ENCODE measurements at places on chromosomes 13 and 19.

GRCh38 chr19:39974377-39975155 lies 3.6 kb downstream of the PSMC4 start:
- DNase-seq = no peak

- DNase-seq = no peak
Observed at GRCh38 chr13:29118471-29118870, 298.3 kb downstream of the MTUS2 start.

DNA sequence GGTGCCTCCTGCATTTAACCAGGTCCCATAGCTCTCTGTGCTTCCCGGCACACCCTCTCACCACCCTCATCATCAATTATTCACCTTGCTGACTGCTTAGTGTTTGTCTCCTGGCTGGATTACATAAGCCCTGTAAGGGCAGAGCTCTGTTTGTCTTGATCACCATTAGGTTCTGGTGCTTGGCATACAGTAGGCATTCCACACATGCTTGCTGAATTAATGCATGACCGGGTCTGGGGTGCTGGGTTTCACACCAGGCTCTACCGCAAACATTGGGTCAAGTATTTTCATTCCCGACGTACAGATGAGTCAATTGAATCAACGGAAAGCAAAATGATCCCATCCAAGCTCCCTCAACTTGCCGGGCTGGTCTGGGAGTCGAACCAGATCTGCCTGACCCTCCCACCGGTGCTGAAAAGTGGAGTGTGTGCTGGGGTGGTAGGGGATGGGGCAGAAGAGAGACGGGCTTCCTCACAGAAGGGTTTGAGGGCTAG lies 28.5 kb downstream of the VAV1 start:
- DNase-seq = peak; percentile 71

- DNase-seq = no peak
Observed at GRCh38 chr13:106029676-106030290, 505.7 kb downstream of the EFNB2 start.

- DNase-seq = no peak
Observed at GRCh38 chr19:35975608-35976214, 19.3 kb upstream of the SDHAF1 start.

DNA sequence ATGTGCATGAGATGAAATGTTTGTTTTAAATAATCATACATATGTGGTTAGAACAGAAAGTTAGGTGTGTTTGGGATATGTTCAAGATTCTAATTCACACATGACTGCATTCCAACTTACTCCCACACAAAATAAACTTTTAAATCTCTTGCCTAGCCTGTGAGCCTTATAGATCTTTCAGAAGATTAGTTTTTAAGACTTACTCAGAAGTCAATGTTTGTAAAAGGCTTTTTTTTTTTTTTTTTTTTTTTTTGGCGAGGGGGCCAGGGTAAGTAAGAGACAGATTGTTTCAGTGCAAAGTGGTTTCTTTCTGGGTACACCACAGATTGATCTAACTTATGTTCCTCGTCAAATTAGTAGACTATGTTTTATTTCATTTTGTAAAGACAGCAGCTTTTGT lies 39.1 kb downstream of the GPR180 start:
- no peak for DNase-seq

DNA sequence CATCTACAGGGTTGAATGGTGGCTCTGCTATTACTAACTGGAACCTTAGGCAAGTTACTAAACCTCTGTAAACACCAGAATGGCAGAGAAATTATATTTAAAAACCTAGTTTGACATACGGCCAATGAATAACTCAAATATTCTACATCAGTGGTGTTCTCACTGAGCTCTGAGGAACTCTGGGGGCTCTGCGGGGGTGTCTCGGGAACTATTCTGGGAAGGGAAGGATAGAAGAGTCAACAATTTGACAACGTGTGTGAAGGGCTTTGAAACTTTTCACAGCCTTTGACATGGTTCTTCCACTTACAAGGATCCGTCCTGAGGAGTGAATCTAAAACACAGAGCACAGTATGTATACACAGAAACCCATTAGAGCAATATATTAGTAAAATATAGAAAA lies 38.7 kb downstream of the SOHLH2 start:
- no peak for DNase-seq

GRCh38 chr13:107075576-107075975 lies 507.6 kb upstream of the ARGLU1 start:
- no peak for DNase-seq

DNA sequence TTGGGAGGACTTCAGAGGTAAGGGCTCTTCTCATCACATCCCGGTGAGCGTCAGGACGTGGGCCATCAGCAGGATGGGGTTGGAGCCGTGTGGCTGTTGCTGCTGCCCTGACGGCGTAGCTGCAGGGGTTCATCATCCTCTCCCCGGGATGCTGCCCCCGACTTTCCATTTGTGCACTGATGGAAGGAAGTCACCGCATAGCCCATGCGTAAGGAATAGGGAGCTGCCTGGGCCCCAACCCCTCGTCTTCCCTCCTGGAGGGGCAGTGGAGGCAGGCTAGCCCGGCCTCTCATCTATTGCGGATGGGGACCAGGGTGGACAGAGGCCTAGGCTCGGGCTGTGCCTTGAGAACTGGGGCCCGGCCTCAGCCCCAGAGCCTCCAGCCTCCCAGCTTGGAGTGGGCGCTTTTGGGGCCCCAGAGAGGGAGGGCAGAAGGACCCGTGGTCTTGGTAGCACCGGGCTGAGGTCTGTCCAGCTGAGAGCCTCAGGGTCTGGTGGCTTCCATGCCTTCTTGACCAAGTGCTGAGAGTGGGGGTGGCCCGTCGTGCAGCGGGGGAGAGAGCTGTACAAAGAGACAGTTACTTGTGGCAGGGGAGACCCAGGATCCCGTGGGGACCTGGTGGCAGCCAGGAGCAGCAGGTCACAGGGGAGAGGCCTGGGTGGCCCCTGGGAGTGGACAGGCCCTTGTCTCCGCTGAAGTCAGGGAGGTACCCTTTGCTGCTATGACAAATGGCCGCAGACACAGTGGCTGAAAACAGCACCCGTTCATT lies 44.0 kb downstream of the KDM4B start:
- no peak for DNase-seq

DNA sequence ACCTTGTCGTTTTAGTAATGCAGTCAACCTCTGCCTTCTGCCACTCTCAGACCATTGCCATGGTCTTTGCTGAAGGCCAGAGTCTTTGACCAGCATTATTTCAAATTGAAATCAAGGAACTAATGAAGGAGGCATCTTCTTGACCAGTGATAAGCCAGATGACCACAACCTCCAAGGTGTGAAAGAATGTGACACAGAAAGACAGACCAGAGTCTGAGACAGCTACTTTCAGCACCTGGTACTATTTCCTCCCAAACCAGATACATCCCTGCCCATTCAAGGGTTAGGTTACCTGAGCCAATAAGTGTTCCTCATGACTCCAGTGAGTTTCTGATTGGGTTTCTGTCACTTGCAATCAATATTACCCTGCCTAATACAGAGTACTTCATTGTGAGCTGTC lies 20.3 kb upstream of the RNASEH2B start:
- no peak for DNase-seq

GRCh38 chr19:2359992-2360685 lies at the start of gene TMPRSS9:
TSS of gene TMPRSS9 (plus strand) at chr19:2360265. CDS start at chr19:2389786, 29,521 bp downstream.
- DNase-seq = no peak

- no peak for DNase-seq
Observed at GRCh38 chr19:16957855-16958254, 68.8 kb downstream of the CPAMD8 start.

DNA sequence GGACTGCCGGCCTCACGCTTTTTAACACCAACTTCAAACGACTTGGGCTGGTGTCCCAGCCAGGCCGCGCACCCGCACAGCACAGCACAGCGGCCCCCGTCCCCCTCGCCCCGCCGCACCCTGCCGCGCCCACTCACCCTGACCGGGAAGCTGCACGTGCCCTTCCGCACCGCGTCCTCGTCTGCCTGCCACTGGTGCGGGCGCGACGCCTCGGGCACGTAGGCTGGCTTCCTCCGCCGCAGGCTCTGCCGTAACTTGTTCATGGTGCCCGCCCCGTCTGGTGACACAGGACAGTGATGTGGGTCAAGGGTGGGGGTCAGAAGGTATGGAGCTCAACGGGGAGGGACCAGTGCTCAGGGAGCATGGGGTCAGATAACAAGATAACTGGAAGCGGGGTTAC lies 6.2 kb downstream of the NUMBL start:
- DNase-seq = no peak

DNA sequence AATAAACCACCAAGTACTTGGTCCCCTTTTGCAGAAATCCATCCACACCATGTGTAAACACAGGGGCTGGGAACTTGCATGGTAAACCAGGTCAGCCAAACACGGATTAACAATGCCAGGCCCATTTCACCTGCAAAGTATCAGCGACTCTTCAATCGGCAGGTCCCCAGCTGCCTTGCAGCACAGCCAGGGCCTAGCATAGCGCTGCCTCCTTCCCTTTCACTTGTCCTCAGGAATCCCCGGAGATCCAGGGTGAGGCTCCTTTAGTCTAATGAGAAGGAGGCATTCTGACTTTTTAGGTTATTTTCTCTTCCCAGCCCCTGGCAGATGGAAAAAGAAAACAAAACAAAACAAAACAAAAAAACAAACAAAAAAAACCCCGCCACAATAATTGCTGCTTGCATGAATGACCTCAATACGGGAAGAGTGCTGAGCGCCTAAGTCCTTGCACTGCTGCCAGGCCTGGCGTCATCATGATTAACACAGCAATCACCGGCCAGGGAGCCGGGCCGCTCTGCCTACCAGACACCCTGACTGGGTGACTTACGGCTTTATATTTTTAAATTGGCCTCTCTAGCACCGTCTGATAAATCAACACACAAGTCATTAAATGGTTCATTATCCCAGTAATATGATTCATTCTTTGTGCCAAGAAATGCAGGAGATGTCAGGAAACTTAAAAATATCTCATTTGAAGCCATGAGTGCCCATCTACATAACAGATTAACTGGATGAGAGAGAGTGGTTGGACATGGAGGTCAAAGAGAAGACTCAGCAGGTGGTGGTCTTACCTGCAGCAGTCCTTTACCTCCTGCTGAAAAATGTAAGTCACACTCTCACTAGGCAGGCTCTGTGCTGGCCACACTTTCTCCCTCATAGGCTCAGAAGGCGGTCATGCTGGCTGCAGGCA lies 692.7 kb downstream of the UQCRFS1 start:
- no peak for DNase-seq

DNA sequence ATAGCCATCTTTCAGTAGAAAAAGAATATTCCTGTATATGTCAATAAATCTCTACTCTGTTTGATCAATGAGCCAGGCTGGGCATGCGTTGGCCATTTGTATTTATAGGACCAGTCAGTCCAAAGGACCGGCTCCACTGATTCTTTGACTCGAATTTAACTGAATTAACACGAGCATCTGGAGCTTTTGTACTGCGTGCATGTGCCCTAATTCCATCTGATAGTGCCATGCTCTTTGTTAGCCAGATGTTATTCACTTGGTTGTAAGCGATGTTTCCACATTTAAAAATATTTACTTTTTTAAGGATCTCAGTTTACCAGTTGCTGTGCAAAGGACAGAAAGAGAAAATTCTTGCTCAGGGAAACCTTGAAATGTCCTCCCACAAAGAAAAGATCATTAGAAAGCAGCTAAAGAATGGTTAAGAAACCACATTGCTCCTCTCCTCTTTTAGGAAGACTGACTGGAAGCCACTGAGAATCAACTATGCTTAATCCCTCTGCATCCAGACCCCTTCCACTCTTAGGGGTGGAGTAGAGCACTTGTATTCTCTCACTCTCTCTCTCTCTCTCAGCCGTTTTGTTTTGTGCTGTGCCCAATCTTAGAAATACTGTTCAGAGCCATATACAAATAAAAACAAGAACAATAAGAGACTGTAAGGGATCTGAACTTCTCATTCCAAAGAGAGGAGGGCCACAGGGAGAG lies 165.8 kb downstream of the DCLK1 start:
- DNase-seq = no peak

GRCh38 chr19:2132731-2133490 lies 18.5 kb downstream of the AP3D1 start:
- DNase-seq = no peak

GRCh38 chr19:51959791-51960190 lies 26.8 kb downstream of the ZNF350 start:
- DNase-seq = no peak

DNA sequence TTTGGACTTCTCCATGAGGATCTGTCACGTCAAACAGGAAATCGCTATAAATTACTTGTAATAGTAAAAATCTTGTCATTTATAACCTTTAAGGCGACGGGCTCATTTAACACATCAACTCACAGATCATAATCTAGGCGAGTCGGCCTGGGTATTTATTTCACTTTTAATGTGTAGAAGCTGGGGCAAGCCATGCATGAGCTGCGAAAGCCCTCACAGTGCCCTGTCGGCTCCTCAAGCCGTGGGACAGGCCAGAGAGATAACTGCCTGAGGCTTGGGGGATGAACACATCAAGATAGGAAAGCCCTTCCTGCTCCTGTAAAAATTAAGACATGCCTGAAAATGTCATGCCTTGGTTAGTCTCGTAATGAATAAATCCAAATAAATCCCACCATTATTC lies 30.8 kb downstream of the SOX1 start:
- no peak for DNase-seq

DNA sequence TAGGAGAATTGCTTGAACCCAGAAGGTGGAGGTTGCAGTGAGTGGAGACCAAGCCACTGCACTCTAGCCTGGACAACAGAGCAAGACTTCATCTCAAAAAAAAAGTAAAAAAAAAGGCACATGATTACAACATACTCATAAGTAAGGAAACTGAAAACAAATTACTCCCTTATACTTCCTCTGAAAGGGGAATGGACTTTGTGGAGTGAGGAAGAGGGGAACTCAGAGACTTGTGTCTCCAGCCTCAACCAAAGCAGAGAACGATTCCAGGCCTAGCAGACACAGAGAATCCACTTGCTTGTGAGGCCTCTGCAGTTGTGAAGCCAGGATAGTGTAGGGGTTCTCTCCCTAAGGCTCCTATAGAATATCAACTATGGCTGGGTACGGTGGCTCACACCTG lies 4.3 kb upstream of the LATS2 start:
- no peak for DNase-seq

Data from brain microvascular endothelial cell (primary cell).